GM12878 (cell line): ENCODE measurements at places on chromosomes 12 and 14.
A peak's percentile ranks its signal among the peaks of the same experiment; 100 is the strongest.

DNA sequence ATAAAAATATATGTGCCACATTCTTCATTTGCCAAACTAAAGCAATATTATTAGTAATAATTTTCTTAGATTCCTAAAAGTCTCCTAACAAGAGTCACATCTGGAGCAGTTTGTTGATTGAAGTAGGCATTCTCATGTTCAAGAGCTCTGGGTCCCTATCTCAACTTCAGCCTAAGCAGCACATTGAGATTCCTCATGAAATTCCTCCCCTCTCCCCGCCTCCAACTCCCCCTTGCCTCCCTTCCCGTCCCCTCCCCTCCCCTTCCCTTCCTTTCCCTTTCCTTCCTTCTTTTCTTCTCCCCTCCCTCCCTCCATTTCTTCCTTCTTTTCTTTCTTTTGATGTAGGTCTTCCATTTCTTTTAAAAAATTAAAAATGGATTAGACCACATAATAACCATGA, 48.7 kb upstream of the NAV3 start:
- no peak for DNase-seq

GRCh38 chr12:12384571-12385340, 27.9 kb downstream of the BORCS5 start:
- DNase-seq, result no peak

- no peak for DNase-seq
These were observed 104.3 kb downstream of the SLC16A7 start for GRCh38 chr12:59700153-59700450.

DNA sequence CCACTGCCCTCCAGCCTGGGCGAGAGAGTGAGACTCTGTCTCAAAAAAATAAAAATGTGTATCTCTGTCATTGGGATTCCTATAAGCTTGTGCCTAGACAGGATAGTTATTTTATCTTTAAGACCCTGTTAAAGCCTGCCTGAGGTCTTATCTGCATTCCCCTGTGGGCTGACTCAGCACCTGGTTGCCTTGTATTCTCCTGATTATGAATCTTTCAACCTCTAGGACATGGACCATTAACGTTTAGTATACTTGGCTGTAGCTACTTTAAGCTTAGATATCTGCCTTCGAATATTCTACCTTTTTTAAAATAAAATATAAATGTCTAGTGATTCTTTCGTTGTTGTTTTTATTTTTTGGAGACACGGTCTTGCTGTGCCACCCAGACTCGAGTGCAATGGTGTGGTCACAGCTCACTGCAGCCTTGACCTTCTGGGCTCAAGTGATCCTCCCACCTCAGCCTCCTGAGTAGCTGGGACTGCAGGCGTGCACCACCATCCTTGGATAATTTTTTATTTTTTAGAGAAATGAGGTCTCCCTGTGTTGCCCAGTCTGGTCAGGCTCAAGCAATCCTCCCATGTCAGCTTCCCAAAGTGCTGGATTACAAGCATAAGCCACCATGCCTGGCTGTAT, 41.3 kb downstream of the RESF1 start:
- no peak for DNase-seq

GRCh38 chr12:56193025-56193578, 3.8 kb upstream of the SMARCC2 start:
- DNase-seq, result peak; percentile 58

- no peak for DNase-seq
These were observed 37.9 kb downstream of the A2ML1 start for GRCh38 chr12:8860165-8860961.

- DNase-seq, result no peak
These were observed 118.8 kb downstream of the KCNK10 start for GRCh38 chr14:88204221-88204620.

- DNase-seq, result no peak
These were observed 13.5 kb downstream of the PHLDA1 start for GRCh38 chr12:76018111-76018510.

DNA sequence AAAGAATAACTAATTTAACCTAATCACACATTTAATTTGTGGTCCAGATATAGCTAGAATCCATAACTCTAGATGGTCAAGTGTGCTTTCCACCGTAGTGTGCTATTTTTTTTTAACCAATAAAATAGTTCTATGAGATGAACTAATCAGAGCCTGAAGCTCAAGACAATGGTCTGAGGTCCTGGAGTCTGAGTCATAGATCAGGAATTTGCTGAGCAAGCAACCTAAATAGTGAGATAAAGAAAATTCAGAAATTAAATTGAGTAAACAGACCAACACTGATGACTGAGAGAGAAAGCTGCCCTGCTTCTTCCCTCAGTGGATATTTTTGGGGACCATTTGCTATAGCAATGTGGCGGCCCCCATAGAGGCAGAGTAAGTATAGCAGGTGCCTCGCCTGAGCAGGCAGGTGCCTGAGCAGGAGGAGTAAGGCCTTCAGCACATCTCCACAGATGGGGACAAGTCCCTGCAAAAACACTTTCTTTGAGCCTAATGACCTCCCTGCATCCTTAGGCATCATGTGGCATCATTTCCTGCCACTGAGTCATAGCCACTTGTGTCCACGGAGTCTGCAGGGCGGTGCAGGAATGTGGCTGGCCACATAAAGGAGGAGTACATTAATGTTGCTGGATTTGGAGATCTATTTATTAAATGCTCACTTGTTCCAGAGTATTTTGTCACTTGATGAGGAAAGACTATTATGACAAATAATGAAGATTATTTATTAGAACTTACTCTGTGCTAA, 13.9 kb upstream of the CLEC4E start:
- no peak for DNase-seq

DNA sequence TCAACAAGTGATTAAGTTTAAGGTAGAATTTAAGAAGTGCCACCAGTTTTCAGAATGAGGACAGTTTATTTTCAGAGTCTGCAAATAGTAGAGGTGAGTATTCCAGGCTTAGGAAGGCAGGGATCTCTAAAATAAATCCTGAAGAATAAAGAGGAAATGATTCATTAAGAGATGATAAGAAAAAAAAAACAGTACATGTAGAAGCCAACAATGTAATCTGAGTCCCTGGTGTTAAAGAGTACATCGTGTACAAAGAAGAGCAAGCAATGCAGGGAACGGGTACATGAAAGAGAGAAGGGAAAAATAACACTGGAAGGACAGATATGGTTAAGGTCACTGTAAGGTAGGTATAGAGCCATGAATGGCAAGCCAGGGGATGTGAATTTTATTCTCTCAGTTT, 95.2 kb upstream of the FOXG1 start:
- no peak for DNase-seq

DNA sequence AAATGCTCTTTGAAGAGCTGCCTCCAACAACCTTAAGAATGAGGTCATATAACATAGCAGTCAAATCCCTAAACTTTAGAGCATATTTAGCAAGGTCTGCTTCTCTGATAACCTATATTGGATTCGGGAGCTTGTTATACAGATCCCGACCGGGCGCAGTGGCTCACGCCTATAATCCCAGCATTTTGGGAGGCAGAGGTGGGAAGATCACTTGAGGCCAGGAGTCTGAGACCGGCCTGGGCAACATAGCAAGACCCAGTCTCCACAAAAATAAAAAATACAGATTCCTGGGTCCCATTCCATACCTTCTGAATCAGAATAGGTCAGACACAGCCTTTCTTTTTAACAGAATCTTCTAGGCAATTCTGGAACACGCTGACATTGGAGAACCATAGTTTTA, 46.7 kb downstream of the SPRING1 start:
- no peak for DNase-seq

DNA sequence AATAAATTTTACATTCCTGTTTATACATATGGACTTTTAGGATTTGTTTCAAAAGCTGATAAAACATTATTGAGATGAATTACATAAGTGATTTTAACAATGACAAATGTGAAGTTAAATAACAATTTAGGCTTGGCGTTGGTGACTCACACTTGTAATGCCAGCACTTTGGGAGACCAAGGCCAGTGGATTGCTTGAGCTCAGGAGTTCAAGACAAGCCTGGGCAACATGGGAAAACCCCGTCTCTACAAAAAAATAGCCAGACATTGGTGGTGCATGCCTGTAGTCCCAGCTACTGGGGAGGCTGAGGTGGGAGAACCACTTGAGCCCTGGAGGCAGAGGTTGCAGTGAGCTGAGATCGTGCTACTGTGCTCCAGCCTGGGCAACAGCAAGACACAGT, 7.4 kb downstream of the ACOT2 start:
- no peak for DNase-seq

- no peak for DNase-seq
These were observed 122.2 kb upstream of the CCDC175 start for GRCh38 chr14:59698793-59699192.

DNA sequence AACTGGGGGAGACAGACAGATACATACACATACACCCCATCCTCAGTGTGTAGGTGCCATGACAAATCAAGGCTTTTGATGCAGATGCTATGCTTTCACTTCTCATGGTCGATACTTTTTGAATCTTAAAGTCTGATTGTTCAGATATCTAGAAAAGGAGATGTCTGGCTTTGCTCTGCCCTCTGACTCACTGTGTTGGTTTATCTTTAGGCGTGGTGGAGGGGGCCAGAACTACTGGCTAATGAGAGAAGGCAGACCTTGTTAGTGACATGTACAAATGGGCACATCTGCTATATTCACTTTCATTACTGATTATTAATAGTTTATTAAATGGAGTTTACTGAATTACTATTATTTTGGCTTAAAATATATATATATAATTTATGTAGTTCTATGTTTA, 444.3 kb upstream of the RGS6 start:
- DNase-seq, result no peak

- no peak for DNase-seq
These were observed 9.8 kb upstream of the BDKRB2 start for GRCh38 chr14:96194657-96195431.

- no peak for DNase-seq
These were observed 163.7 kb upstream of the CLEC14A start for GRCh38 chr14:38419579-38419978.

- no peak for DNase-seq
These were observed 4.6 kb downstream of the APPL2 start for GRCh38 chr12:105231396-105231795.

DNA sequence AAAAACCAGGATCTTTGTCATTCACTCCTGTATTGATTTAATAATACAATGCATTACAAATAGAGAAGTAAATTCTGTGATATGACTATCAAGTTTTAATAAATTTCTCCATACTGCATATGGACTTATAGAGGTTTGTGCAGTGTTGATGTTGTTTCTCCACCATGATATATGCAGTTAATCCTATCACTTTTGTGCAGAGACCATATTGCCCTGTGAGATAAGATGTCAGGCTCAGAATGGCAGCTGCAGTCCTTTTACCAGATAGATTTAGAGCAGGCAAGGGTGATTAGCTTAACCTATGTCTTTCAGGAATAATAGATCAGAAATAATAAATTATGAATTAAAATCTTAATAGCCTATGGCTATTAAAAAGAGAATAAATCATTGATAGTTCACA, 38.6 kb upstream of the KCNJ8 start:
- no peak for DNase-seq
